ENCODE measurements at places on chromosomes 11 and 22.
A peak's percentile ranks its signal among the peaks of the same experiment; 100 is the strongest.

- no peak for DNase-seq
These were observed 328.3 kb downstream of the TBC1D22A start for GRCh38 chr22:47090591-47091245.

DNA sequence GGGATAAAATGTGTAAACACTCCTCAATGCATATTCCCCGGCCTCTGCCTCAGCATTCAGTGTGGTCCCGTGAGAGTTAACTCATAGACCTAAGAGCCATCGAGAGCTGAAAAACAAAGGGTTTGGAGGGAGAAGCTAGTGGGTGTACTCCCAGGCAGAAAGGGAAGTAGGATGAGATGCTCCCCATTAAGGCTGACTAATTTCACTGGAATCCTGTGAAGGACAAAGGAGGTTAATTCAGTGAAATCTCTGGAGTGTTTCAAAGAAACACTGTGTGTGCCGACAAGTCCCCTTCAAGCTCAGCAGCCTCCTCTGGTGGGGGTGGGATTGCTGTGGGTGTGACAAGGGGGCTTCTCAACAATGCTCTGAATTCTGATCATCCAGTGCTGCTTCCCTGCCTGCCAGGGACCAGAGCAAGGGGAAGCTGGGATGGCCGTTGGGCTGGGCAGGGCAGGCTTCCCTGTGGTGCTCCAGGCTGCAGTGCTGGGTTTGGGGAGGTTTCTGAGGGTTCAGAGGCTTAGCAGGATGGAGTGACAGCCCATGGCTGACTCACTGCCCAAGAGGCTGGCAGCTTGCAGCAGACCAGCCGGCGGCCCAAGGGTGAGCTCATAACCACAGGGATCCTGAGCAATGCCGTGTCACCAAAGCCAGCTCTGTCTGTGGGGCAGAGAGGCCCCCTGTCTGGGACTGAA lies 61.4 kb upstream of the BMAL1 start:
- DNase-seq: peak; percentile 49

DNA sequence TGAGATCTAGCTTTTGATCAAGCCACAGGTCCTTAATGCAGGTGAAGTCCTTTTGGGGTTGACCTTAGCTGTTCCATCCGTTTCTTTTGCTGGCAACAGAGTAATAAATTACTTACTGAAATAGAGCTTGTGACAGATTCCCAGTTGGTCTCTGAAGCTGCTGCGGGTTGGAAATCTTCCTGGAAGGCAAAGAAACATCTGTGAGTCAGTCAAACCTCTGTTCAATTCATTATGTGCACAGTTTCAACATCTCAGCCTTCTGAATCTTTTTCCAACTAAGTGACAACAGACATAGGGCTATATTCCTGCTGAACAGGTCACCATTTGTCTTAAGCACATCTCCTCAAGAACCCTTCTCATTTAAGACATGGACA lies 88.9 kb upstream of the DDI1 start:
- no peak for DNase-seq

DNA sequence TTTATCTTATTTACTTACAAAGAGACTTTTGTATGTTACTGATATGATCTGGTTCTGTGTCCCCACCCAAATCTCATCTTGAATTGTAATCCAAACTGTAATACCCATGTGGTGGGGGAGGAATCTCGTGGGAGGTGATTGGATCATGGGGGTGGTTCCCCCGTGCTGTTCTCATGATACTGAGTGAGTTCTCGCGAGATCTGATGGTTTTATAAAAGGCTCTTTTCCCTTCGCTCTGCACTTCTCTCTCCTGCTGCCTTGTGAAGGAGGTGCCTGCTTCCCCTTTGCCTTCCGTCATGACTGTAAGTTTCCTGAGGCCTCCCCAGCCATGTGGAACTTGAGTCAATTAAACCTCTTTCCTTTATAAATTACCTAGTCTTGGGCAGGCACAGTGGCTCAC lies 42.4 kb upstream of the WNT7B start:
- DNase-seq: no peak

GRCh38 chr22:44161673-44162072 lies 19.1 kb upstream of the PARVG start:
- no peak for DNase-seq

All from stimulated activated CD4-positive, alpha-beta T cell treated with anti-CD3 and anti-CD28 coated beads, Interleukin-15, amount 100 ng/mL, for 48 hours (primary cell).